ENCODE measurements at places on chromosomes 1 and 21. TPM values are rescaled to one million over a fixed set of nuclear protein-coding genes. Genes with fewer than 3 reads are reported as not detected.

Gene FOXD3
- polyA plus RNA-seq, result 0.38 TPM

Gene VWA1
- 53.6 TPM for polyA plus RNA-seq

- no peak for DNase-seq
These were observed 23.1 kb upstream of the RGS4 start for GRCh38 chr1:163046071-163046470.

DNA sequence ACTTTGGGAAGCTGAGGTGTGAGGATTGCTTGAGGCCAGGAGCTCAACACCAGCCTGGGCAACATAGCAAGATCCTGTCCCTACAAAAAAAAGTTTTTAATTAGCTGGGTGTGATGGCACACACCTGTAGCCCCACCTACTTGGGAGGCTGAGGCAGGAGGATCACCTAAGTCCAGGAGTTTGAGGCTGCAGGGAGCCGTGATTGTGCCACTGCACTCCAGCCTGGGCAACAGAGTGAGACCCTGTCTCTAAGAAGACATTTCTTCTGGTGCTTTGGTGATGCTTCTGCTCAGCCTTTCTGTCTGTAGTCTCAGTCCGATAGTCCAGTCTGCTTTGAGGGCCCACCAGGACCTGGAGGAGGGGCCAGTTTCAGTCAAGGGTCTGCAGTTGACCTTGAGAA is 8.3 kb downstream of the PGD start:
- no peak for DNase-seq

GRCh38 chr1:157117527-157118057 is 18.0 kb upstream of the ETV3L start:
- DNase-seq, result no peak

GRCh38 chr1:47677241-47677940 is 239.5 kb downstream of the FOXD2 start:
- DNase-seq, result no peak

- DNase-seq, result no peak
These were observed 322.7 kb downstream of the ZNF326 start for GRCh38 chr1:90317628-90318027.

DNA sequence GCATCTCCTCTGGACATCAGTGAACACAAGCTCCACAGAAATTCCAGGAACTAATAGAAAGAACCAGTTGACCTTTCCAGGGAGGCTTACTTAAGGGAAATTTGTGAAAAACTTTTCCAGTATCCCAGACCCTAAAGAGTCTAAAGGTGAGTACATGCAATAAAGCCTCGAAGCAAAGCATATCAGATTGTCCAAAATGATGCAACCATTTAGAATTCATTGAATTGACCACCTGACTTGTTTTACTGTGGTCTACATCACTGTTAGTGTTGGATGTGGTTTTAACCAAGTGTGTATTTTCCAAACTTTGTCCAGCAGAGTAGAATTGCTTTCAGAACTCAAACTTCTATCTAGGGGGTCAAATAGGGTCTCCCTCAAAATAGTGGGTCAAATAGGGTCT is 76.3 kb upstream of the TIAM1 start:
- DNase-seq, result no peak

Measured in left renal cortex interstitium (tissue), 4 donors.